ENCODE measurements at places on chromosomes 12 and 14.

- DNase-seq = no peak
Observed at GRCh38 chr12:49566361-49566760, 1.6 kb downstream of the MCRS1 start.

DNA sequence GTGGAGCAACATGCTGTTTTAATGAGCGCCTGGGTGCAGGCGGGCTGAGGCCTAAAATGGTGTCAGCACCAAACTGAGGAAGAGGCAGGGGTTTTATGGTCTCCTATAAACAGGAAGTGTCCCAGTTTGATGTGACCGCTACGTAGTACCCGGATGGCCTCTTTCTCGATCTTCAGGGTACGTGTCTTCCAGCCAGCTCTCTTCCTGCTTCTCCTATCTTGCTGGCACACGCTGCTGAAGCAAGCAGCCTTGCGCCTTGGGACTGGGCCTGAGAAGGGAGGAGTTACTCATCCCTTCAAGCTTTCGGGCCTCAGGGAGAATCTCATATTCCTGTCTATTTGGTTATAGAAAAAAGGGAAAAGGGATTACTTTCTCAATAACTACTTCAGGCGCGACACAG, 28.2 kb upstream of the RNASE1 start:
- no peak for DNase-seq

DNA sequence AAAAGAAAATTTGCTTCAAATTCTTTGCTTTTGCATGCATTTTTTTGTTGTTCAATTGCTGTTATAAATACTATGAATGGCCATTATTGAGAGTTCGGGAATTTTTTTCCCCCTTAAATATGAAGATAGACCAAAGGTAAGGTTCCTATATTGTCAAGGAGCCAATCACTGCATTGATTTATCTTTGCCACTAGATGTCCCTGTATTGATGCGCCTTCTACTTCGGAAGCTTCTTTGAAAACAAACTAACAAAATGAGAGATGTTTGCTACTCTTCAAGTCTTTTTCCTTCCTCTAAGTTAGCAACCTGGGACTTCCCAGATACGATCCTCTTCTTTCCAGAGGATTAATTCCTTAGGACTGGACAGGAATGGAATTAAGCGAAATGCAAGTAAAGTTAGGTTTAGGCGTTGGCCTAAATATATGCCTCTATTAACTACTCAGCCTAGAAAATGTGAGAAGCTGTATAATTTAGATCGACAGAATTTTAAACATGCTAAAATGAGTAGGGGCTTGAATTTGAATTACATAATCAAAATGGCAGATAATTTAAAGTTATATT, 318.1 kb downstream of the AEBP2 start:
- peak; percentile 27 for DNase-seq

- DNase-seq = no peak
Observed at GRCh38 chr12:6788972-6789924, at the start of gene CD4. CD4 (plus strand) TSS chr12:6789528; CDS start chr12:6800139, 10,611 bp downstream.

DNA sequence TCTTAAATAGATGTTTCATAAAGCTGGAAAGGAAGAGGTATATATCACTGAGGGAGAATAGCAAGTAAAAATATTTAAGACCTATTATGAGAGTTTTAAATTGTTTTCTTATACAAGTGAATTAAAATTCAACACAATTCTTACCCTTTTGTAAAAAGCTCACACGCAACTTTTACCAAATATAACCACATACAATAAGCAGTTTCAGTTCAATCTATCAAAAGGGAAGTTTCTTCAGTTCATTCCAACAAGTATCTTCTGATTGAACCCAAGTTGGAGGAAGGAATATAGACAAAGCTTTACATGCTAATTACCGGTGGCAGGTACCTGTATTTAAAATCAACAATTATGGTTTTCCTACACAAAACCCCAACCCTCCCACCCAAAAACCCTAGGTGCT, 41.1 kb downstream of the GTF2A1 start:
- no peak for DNase-seq

DNA sequence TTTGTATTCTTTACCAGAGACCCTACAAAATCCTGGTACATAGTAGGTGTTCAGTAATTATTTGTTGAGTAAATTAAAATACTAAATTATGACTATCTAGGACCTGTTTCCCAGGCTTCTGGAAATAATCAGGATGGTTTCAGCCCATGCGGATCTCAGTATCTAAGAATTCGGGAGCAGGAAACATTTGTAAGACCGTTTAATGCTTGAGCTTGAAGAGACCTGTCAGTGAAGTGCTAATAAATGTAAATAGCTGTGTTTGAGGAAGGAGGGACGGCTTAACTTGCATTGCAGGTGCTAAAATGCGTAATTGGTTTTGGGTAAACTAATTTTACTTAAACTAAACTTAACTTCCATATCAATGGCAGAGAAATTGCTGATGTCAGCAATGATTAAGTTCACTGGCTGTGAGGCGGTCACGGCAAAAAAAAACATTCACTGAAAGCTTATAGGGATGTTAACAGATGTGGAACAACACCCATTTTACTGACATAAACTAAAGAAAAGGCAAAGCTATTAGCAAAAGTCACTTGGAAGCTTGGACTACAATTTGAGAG, 28.6 kb upstream of the AEBP2 start:
- DNase-seq = no peak

DNA sequence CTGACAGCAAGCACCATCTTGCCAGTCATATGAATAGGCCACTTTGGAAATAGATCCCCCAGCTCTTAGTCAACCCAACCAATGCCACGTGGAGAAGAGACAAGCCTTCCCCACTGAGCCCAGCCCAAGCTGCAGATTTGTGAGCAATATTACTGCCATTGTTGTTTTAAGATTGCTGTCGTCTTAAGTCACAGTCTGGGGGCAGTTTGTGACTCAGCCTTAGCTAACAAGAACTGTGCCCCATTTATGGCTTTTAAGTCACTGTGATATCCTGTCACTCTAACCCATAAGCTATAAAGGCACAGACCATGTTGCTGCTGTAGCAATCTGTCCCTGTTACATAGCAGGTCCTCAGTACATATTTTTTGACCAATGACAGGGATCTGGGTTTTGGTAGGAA, 464.2 kb downstream of the MED13L start:
- no peak for DNase-seq

DNA sequence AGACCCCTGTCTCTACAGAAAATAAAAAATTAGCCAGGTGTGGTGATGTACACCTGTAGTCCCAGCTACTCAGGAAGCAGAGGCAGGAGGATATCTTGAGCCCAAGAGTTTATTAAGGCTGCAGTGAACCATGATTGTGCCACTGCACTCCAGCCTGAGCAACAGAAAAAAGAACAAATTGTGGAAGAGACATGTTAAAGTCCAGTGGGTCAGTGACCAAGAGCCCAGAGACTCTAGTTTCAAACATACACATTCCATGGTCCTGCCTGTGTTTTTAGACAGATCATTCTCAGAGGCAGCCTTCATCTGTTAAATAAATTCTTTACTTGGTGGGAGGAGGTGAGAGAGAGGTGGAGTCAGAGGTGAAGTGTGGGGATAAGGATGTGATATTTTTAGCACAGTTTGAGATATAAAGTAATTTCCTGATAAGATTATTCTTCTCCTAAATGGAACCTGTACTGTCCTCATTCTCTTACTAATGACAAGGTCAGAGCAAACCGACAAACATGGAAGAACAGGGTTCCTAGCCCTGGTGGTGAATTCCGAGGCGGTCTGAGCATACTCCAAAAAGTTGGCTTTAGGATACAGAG, 48.7 kb downstream of the RASSF3 start:
- DNase-seq = no peak

DNA sequence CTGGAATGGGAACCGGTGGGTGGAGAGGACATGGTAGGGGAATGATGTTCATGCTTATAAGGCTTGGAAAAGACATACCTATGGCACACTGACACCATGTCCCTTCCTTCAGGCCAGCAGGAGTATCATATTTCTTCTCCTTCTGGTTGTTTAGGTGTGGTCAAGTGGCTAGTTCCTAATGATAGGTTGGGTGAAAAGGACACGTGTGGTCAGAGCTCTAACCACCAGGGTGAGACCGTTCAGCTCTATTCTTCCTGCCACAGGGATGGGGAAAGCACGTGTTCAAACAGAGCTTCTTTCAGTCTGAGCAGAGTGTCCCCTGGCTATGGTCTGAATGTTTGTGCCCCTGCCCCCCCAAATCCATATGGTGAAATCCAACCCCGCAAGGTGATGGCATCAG, 209.1 kb downstream of the PAX9 start:
- DNase-seq = no peak

GRCh38 chr14:32571995-32572866, 243.1 kb downstream of the AKAP6 start:
- DNase-seq = no peak

- peak; percentile 29 for DNase-seq
Observed at GRCh38 chr12:24814379-24815113, 134.4 kb downstream of the BCAT1 start.

DNA sequence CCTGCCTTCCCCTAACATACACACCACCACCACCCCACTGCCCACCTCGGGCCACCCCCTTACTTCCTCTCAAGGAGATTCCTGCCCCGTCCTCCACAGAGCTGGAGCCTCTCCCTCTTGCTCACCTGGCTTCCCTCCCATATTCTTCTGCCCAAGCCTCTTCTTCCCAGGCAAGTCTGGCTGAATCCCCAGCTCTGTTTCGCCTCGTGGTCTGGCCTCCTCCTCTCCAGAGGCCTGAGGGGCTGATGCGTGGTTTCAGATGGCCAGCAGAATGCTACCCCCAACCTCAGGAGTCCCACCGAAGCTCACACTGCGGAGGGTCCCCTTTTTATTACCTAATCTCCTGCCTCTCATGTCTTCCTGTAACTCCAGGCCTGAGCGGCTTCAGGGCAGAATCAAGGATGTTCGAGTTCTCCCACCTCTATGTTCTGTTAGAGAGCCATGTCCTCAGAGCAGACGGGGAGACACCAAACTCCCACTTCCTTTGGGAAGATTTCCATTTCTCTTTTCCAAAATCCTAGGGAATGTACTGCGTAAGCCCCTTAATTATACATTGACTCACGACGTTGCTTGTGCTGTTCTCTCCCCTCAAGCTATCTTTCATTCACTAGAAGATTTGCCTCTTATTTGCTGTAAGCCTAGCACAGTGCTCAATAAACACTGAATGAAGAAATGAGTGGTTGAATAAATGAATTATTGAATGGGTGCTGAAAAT, 33.9 kb upstream of the LTBP2 start:
- no peak for DNase-seq

DNA sequence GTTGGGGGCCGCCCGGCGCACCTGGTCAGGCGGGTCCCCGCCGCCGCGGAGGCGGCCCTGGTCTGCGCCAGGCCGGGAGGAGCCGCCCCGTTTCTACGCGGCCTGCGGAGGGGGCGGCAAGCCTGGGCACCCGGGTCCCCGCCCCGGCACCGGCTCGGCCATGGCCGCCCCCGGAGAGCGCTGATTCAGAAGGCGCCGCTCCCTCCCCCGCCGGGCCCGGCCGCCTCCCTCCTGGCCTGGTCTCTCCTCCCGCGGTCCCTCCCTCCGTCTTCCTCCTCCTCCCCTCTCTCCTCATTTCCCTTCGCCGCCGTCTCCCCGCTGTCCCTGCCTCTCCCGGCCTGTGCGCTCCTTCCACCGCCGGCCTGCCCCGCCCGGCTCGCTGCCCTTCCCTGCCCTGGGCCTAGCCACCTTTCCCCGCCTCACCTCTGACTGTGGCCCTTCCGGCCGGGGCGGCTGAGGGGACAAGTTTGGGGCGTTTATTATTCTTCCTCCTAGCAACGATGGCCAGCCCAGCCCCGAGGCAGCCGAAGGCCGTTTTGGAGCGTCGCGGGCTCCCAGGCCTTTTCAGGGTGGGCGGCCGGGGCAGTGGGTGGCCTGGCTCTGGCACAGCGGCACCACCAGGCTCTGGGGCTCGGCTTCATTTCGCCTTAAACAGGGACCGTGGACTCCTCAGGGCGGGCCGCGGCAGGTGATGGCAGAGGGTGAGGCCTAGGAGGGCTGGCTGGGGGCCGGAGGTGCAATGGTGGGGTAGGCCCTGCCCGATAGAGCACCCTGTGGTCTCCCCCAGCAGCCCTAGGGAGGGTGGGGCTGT, 768 bp downstream of the CEP170B start:
- peak; percentile 41 for DNase-seq

GRCh38 chr12:110314308-110314707, 33.3 kb downstream of the ATP2A2 start:
- no peak for DNase-seq

DNA sequence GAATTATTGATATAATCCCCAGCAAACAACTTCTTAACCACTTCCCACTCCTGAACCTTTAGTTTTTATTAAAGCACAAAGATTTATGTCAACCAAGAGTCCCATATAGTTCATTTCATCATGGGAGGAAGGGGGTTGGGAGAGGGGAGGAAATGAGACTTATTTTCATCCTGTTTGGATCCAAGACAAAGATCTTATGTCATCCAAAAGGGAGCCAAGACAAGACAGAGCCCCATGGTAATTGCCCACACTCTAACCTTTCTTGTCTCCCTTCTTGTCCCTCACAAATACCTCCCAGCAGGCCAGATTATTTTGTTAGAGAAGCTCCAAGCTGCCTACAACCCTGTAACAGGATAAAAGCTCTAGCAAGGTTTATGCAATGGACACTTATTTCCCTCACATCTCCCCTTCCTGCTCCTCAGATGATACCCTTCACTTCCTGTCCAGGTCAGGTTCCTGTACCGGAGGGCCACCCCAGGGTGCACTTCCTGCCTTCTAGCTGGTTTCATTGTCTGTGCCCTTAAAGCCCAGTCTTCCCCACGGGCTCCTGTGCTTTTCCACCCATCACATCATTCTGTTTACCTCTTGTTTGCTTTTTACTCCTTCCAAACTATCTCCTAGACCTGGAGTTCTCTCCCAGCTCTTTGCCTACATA, 123.7 kb upstream of the MDM1 start:
- no peak for DNase-seq

- peak; percentile 46 for DNase-seq
Observed at GRCh38 chr12:24838531-24838950, 110.4 kb downstream of the BCAT1 start.

DNA sequence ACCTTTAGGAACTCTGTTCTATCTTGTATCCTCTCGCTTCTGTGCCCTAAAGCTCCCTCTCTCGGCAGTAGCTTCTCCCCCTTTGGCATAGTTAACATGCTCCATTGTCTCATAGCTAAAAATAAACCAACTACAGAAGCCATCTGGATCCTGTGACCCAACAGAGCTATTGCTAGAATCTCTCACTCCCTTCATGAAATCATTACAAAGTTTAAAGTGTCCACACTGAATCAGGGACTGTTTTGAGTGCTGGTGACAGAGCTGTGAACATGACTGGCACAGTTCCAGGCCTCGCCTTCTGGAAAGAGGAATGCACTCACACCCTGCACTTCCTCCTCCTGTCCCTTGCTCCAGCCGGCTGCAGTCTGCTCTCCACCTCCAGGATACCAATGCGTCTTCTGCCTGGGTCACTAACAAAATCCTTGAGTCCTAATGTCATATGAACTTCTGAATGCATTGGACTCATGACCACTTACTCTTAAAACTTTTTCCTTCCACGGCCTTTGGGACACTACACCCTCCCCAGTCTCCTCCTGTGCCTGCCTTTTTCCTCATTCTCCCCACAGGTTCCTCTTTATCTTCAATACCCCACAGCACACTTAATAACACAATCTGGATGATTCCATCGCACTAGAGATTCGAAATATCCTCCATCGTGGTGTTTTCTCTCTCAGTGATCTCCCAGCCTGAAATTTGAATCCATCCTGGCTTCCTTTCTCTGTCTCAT, 13.2 kb downstream of the PLBD1 start:
- DNase-seq = peak; percentile 51

GRCh38 chr14:35412272-35413056, 7.9 kb upstream of the NFKBIA start:
- no peak for DNase-seq
